ENCODE measurements at places on chromosomes 1 and 21. TPM values are rescaled to one million over a fixed set of nuclear protein-coding genes. Genes with fewer than 3 reads are reported as not detected.
A peak's percentile ranks its signal among the peaks of the same experiment; 100 is the strongest.

Gene S100A3
- not detected for total RNA-seq

Gene TESK2
- 5.3 TPM for total RNA-seq

Gene ZFP69
- total RNA-seq: 3.3 TPM

Gene CD1C
- not detected for total RNA-seq

Gene PTGER3
- total RNA-seq: 0.32 TPM

Gene RHBG
- not detected for total RNA-seq

Gene HPCAL4
- 13.8 TPM for total RNA-seq

DNA sequence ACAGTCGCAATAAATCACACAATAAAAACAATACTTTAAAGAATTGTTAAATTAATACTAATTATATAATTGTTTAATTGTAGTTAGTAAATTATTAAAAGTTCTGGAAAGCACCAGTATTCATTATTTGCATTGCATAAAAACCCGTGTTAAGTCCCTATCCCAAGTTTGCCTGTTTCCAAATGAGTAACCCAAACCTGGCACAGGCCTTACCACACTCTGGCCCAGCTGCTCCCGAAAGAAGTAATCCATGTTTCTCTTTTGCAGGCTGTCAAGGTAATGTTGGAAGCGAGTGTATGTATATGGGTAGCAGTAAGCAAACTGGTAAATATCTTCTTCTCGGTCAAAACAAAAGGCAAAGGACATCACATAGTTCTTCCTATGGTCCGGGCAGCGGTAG, 268.7 kb upstream of the BEND5 start:
- no peak for DNase-seq
- H3K27me3 ChIP-seq: no peaks in the 10 kb centered on the region
- H3K4me1 ChIP-seq: no peaks in the 10 kb centered on the region
- H3K27ac ChIP-seq: no peak overlapping the region

- no peak overlapping the region for H3K27ac ChIP-seq
- no peak for DNase-seq
- H3K4me1 ChIP-seq: no peaks in the 10 kb centered on the region
- H3K4me3 ChIP-seq: no peak overlapping the region
Measured at GRCh38 chr1:214420833-214421232, 130.6 kb downstream of the PTPN14 start.

- H3K27me3 ChIP-seq: no peaks in the 10 kb centered on the region
- H3K36me3 ChIP-seq: no peaks in the 10 kb centered on the region
- no peak overlapping the region for H3K4me3 ChIP-seq
- peak; percentile 9 for DNase-seq
- H3K27ac ChIP-seq: no peak overlapping the region
- H3K4me1 ChIP-seq: no peaks in the 10 kb centered on the region
Measured at GRCh38 chr1:175742790-175743459, 470 bp downstream of the TNR start.

DNA sequence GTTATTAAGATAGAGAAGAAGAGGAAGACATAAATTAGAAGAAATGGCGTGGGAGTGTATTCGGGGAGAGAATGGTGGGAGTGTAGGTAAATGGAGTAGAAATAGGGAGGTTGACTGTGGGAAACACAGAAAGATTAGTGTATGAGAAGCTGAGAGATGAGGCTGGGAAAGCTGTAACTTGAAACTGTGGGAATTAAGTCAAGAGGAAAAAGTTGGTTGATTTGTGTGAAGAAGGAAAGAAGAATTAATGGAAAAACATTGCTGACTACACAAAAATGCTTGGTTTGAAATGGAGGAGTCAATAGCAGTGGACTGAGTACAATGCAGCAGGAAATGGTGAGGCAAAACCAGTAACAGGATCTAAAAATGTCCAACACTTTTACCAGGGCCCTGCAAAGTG, 448.3 kb downstream of the PTPRC start:
- DNase-seq: no peak
- no peak overlapping the region for H3K27ac ChIP-seq
- no peak overlapping the region for H3K4me3 ChIP-seq

DNA sequence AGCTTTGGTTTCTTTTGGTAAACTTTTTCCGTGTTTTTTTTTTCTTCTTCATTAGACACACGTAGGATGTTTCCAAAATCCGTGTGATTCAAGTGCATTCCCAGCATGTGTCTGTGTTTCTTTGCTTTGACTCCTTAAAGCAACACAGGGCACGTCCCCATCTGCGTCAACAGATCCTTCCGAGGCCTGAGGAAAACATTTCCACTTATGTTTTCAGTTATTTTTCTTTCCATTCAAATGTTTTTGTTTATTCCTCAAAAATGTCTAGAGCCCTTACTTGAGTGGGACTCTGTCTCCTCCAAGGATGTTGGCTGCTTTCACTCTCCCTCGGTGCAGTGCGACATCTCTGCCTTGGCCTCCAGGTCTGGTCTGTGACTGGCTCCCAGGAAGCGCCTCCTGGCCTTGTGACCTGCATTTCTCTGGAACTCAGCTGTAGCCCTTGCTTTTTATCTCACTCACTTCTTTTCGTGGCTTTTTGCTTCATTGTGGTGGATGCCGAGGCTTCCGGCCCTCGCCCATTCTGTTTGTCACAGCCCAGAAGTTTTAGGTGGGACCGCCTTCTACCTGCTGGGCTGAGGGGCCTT, 31.3 kb upstream of the SLC19A1 start:
- DNase-seq: no peak
- no peak overlapping the region for H3K27ac ChIP-seq
- H3K4me1 ChIP-seq: no peaks in the 10 kb centered on the region
- H3K27me3 ChIP-seq: no peaks in the 10 kb centered on the region

- H3K36me3 ChIP-seq: peaks cover 17% of the 10 kb centered on the region
- peaks cover 91% of the 10 kb centered on the region for H3K4me1 ChIP-seq
- no peaks in the 10 kb centered on the region for H3K27me3 ChIP-seq
Measured at GRCh38 chr1:226690460-226690982, 48.6 kb downstream of the ITPKB start.

- H3K36me3 ChIP-seq: no peaks in the 10 kb centered on the region
- H3K4me3 ChIP-seq: no peak overlapping the region
- no peaks in the 10 kb centered on the region for H3K27me3 ChIP-seq
- no peak for DNase-seq
Measured at GRCh38 chr1:73766786-73767348, 431.1 kb downstream of the LRRIQ3 start.

DNA sequence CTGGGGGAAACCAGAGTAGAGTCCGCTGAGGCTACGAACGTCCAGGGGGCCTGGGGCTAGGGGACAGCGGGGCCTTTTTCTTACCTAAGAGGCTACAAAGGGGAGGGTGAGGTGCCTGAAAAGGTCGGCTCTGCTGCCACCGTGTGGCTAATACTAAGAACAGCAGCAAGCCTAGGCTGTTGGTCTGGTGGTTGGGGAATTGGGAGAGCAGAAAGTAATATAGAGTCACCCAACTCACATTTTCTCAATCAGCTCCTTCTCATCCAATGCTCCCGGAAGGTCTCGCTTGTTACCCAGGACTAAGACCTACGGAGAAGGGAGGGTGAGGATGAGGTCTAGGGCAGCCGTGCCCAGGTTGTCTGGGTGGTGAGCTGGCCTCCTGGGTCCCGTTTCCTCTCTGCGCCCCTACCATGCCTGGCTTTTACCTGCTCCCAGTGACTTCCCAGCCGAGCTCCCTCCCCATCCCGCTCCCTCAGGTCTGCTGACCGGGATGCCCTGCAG, 9.3 kb downstream of the ARL8A start:
- H3K27me3 ChIP-seq: no peaks in the 10 kb centered on the region
- no peak overlapping the region for H3K27ac ChIP-seq
- peaks cover 56% of the 10 kb centered on the region for H3K36me3 ChIP-seq

GRCh38 chr1:229409616-229410369, 24.1 kb downstream of the ACTA1 start:
- no peak overlapping the region for H3K4me3 ChIP-seq
- peaks cover 7% of the 10 kb centered on the region for H3K4me1 ChIP-seq
- peaks cover 20% of the 10 kb centered on the region for H3K27me3 ChIP-seq
- H3K36me3 ChIP-seq: no peaks in the 10 kb centered on the region
- H3K27ac ChIP-seq: no peak overlapping the region

- no peaks in the 10 kb centered on the region for H3K36me3 ChIP-seq
- DNase-seq: no peak
- no peaks in the 10 kb centered on the region for H3K4me1 ChIP-seq
- no peaks in the 10 kb centered on the region for H3K27me3 ChIP-seq
- H3K4me3 ChIP-seq: no peak overlapping the region
Measured at GRCh38 chr1:208256556-208256955, 12.4 kb upstream of the PLXNA2 start.

DNA sequence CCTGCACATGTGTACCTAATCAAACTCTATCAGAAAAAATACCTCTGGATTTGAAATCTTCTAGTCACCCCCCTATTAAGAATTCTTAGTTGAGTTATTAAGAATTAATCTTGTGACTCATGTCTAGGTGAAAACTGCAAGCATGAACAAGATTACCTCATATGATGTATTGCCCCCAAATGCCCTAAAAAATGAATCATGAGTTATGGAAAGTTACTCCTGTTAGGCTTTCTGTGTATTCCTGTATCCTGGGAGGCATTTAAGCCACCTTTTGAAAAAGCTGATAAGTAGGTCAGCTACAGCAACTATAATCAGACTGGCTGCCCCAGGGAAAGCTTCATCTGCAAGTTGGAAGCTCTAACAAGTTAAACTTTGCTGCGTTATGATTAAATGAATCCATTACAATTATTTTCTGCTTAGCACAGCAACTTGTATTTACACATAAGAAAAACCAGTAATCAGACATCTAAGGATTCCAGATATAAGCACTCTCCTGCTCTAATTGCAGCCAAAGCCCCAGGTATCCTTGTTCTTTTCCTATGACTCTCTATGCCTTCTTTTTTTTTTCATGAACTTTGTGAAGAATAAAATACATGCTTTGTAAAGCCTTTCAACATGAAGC, 147.7 kb downstream of the NTPCR start:
- DNase-seq: no peak
- H3K27me3 ChIP-seq: no peaks in the 10 kb centered on the region
- no peak overlapping the region for H3K4me3 ChIP-seq
- peaks cover 3% of the 10 kb centered on the region for H3K36me3 ChIP-seq
- H3K4me1 ChIP-seq: no peaks in the 10 kb centered on the region

DNA sequence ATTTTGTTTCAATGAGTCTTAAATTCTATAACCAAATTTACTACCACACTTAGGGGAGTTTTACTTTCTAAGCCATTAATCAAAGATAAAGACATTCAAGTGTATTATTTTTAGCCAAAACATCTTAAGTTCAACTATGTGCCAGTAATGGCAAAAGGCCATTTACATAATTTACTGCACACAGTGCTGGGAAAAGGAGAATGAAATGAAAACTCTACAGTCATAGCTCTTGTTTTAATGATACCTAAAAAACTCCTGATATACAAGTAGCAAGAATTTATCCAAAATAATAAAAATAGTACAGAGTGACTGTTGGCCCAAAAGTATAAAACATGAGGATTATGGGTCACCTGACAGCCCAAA, 42.4 kb upstream of the C1orf198 start:
- no peak for DNase-seq
- no peak overlapping the region for H3K27ac ChIP-seq
- no peaks in the 10 kb centered on the region for H3K4me1 ChIP-seq
- no peak overlapping the region for H3K4me3 ChIP-seq

DNA sequence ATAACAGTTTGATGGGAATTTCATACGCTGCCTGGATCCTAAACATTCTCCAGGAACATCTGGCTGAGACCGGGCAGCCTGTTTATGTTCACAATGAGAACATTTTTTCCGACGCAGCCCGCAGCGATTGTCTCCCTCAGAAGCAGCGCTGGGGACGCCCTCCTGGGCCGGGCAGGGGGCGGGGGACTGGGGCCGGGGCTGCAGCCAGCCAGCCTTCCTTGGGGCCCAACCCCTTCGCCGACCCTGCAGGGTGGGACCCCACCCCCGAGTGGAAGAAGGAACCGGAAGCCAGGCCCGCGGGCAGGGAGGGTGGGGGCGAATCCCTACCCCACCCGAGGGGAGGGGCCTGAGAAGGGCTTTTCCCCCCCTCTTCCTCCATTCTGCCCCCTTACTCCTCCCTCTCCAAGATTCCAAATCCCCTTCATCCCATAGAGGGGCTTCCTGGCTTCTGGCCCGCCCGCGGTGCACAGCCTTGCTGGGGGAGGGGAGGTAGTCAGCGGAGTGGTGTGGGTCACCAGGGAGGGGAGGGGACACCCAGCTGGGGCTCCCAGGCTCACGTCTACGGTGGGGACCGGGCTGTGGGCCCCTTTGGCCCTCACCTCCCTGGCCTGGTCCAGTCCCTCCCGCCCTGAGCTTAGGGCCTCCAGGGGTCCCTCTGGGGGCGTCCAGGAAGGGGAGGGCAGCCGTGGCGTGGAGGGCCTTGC, 60.6 kb downstream of the WNT9A start:
- peak overlapping the region; percentile 74 for H3K27ac ChIP-seq
- H3K4me3 ChIP-seq: peak overlapping the region; percentile 41
- no peaks in the 10 kb centered on the region for H3K36me3 ChIP-seq
- DNase-seq: peak; percentile 55
- H3K4me1 ChIP-seq: peaks cover 58% of the 10 kb centered on the region

GRCh38 chr1:223479718-223480425, 86.7 kb downstream of the CCDC185 start:
- H3K27ac ChIP-seq: no peak overlapping the region
- H3K27me3 ChIP-seq: no peaks in the 10 kb centered on the region
- H3K4me3 ChIP-seq: no peak overlapping the region

GRCh38 chr21:32253215-32253641, 25.6 kb downstream of the MIS18A start:
- H3K36me3 ChIP-seq: no peaks in the 10 kb centered on the region
- peaks cover 4% of the 10 kb centered on the region for H3K27me3 ChIP-seq
- no peak for DNase-seq
- H3K4me3 ChIP-seq: no peak overlapping the region

- H3K4me1 ChIP-seq: no peaks in the 10 kb centered on the region
- no peak overlapping the region for H3K4me3 ChIP-seq
- H3K36me3 ChIP-seq: no peaks in the 10 kb centered on the region
- no peak overlapping the region for H3K27ac ChIP-seq
- H3K27me3 ChIP-seq: peaks cover 8% of the 10 kb centered on the region
Measured at GRCh38 chr1:153490272-153491051, 30.0 kb upstream of the S100A7 start.

DNA sequence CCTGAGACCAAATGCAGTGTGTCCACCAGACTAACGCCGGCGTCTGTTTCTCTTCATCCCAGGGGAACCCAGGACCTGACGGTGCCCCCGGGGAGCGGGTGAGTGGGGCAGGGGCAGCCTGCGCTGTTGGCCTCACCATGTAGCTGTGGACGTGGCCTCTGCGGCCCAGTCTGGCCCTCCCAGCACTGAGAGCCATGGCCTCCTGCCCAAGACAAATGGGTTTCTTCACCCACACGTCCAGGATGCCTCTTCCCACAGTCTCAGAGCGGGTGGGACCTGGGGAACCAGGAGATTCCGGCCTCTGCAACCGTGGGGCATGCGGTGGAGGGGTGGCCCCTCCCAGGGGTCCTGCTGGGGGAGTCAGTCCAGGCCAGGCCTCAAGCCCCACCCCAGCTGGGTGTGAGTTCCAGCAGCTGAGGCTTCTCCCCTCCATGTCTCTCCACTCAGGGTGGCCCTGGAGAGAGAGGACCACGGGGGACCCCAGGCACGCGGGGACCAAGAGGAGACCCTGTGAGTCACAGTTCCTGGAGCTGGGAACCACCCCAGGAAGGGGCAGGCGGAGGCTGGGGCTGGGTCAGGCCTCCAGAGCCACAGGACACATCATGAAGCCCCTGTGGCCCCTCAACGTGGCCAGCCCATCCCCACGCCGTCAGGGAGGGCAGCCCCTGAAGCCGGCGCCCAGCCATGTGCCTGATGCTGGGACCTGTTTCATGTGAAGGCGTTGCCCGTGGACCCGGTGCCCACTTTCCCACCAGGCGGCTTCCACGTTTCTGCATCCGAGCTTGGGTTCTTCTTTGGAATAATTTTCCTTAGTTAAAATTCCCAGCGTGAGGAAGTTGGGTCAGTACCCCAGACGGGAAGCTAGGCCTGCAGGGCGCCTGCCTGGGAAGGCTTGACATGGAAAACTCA, 11.0 kb downstream of the COL6A1 start:
- H3K4me3 ChIP-seq: no peak overlapping the region
- DNase-seq: peak; percentile 0
- no peaks in the 10 kb centered on the region for H3K36me3 ChIP-seq
